ENCODE measurements at places on chromosomes 12 and 14. TPM values are rescaled to one million over a fixed set of nuclear protein-coding genes. Genes with fewer than 3 reads are reported as not detected.

GLS2 gene
- total RNA-seq, result 1.5 TPM

MAP1LC3B2 gene
- total RNA-seq, result 0.37 TPM

FBXO34 gene
- 19.7 TPM for total RNA-seq

NELL2 gene
- 10.2 TPM for total RNA-seq

SMIM41 gene
- total RNA-seq, result 0.16 TPM

MGP gene
- not detected for total RNA-seq

LTBR gene
- 0.32 TPM for total RNA-seq

IL26 gene
- total RNA-seq, result 0.30 TPM

SOCS4 gene
- total RNA-seq, result 35.1 TPM

PLEKHG7 gene
- not detected for total RNA-seq

PIANP gene
- 0.18 TPM for total RNA-seq

SERPINA9 gene
- not detected for total RNA-seq

EPYC gene
- not detected for total RNA-seq

HHIPL1 gene
- total RNA-seq, result not detected

YAF2 gene
- 40.6 TPM for total RNA-seq

TPH2 gene
- not detected for total RNA-seq

KLRC4 gene
- total RNA-seq, result not detected

BATF gene
- 152 TPM for total RNA-seq

BAG5 gene
- 28.2 TPM for total RNA-seq

TEAD4 gene
- total RNA-seq, result 13.7 TPM

SERPINA12 gene
- not detected for total RNA-seq

CFL2 gene
- total RNA-seq, result 8.4 TPM

EML5 gene
- 0.39 TPM for total RNA-seq

TDRD9 gene
- 0.23 TPM for total RNA-seq

RTL1 gene
- not detected for total RNA-seq

LRP1-AS gene
- total RNA-seq, result not detected

ATXN7L3B gene
- 24.3 TPM for total RNA-seq

GSG1 gene
- total RNA-seq, result not detected

RTN1 gene
- total RNA-seq, result not detected

AQP2 gene
- not detected for total RNA-seq

KLRD1 gene
- total RNA-seq, result 3.5 TPM

PAPLN gene
- total RNA-seq, result 0.75 TPM

SDSL gene
- 0.46 TPM for total RNA-seq

CLEC4D gene
- not detected for total RNA-seq

SNW1 gene
- 114 TPM for total RNA-seq

PLA2G1B gene
- not detected for total RNA-seq

RPS29 gene
- total RNA-seq, result 1,969 TPM

GDF3 gene
- not detected for total RNA-seq

RNASE7 gene
- total RNA-seq, result not detected

ANKRD33 gene
- total RNA-seq, result not detected

CACNA2D4 gene
- 6.2 TPM for total RNA-seq

OTOGL gene
- 0.16 TPM for total RNA-seq

DNAI7 gene
- not detected for total RNA-seq

KRT75 gene
- not detected for total RNA-seq

ATG101 gene
- 45.9 TPM for total RNA-seq

DDN gene
- 0.60 TPM for total RNA-seq

RBP5 gene
- total RNA-seq, result 1.2 TPM

HOXC4 gene
- 0.14 TPM for total RNA-seq

BCL2L14 gene
- total RNA-seq, result 1.2 TPM

PALS1 gene
- total RNA-seq, result 6.7 TPM

ERP27 gene
- total RNA-seq, result 4.7 TPM

SLC17A8 gene
- total RNA-seq, result not detected

All from activated T-helper 2 cell treated with anti-CD3 and anti-CD28 coated beads, Interferon-gamma antibody, Interleukin-2, Interleukin-4, amounts not matched to agents 10 μg/mL and 5 μg/mL and 100 μg/mL, durations not matched to agents 14 hours and 24 hours and 36 hours (primary cell).